AG04449 (cell line): ENCODE measurements at places on chromosomes 5 and 9.

DNA sequence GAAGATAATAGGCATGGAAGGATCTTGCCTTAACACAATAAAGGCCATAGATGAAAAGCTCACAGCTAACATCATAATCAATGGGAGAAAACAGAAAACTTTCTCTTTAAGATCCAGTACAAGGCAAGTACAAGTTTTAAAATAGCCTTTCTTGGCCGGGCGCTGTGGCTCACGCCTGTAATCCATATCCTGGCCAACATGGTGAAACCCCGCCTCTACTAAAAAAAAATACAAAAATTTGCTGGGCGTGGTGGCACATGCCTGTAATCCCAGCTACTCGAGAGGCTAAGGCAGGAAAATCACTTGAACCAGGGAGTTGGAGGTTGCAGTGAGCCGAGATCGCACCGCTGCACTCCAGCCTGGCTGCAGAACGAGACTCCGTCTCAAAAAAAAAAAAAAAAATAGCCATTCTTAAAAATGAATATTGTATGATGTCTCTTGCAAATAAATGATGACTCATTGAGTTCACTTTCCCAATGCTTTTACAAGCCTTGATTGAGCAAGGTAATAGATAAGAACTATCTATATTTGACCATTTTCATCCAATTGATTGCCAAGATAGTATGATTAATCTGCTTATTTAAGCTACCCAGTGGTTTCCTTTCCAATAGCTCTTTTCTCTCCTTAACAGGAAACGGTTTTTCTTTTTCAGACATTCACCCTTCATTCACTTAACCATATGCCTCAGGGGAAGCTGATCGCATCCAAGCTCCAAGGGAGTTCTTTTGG lies 15.8 kb downstream of the CCDC152 start:
- DNase-seq: no peak

DNA sequence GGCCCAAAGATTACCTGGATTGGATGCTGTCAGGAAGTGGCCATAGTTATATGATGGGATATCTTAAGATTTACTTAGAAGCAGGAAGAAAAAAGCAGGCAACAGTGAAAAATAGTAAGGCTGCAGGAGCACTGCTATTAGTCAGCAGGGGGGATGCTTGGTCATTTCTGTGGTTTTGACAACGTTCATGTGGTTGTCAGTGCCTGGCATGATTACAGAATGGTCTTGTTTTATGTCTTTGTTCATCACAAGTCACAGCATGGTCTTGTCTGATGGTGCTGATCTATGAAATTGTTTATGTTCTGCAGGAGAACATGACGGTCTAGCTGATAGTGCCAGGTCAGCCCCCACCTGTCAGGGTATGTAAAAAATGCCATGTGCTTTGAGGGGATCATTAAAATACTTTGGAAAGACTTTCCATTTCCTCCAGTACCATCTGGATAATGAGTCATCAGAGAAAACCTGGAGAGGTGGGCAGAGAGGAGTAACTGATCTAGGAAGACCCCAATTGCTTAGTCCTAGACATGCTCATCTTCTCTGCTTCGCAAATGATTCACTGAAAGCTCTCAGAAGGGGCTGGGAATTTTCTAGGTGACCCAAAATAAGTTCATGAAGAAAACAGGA lies 48.5 kb downstream of the PLGRKT start:
- DNase-seq: peak; percentile 63

DNA sequence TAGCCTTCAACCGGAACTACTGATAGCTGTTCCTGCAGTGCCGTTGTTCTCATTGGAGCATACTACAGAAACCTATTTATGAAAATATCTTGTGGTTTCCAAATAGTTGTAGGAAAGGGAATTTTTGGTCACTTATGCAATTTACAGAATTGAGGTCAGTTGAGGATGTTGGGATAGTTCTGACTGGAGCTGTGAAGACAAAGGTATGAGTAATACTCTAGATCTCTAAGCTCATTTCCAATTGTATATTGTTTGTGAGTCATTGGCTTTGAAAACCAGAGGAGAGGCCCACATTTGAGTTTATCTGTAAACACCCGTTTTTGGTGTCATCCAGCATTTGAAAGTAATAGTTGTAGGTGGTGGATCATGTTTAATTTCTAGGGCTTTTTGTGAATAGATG lies 561.3 kb upstream of the WWC1 start:
- peak; percentile 92 for DNase-seq

- no peak for DNase-seq
Observed at GRCh38 chr9:36164372-36164771, 4.8 kb upstream of the CCIN start.

DNA sequence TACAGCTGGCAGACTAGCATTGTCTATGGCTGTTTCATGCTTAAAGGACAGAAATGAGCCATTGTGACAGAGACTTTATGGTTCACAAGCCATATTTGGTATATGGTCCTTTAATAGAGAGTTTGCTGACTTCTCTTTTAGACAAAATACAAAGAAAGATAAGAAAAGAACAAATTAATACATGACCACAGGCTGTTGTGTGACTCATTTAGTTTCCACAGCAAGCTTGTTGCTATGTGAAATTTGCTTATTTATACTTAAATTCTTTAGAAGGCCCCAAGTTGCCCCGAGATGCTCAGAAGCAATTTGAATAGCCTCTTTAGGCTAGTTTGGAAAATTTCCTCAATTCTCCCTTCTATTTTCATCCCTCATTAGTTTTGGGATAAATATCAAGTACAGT lies 315.3 kb upstream of the RPS23 start:
- DNase-seq: no peak

- no peak for DNase-seq
Observed at GRCh38 chr5:14416621-14417275, 164.8 kb upstream of the OTULINL start.

- peak; percentile 95 for DNase-seq
Observed at GRCh38 chr9:33946779-33947535, 101.7 kb downstream of the UBAP2 start.

- DNase-seq: no peak
Observed at GRCh38 chr9:16407617-16408016, 462.9 kb downstream of the BNC2 start.
